ENCODE measurements at places on chromosomes 6 and 20.

GRCh38 chr6:37704066-37704465 is 6.4 kb upstream of the MDGA1 start:
- DNase-seq = no peak

DNA sequence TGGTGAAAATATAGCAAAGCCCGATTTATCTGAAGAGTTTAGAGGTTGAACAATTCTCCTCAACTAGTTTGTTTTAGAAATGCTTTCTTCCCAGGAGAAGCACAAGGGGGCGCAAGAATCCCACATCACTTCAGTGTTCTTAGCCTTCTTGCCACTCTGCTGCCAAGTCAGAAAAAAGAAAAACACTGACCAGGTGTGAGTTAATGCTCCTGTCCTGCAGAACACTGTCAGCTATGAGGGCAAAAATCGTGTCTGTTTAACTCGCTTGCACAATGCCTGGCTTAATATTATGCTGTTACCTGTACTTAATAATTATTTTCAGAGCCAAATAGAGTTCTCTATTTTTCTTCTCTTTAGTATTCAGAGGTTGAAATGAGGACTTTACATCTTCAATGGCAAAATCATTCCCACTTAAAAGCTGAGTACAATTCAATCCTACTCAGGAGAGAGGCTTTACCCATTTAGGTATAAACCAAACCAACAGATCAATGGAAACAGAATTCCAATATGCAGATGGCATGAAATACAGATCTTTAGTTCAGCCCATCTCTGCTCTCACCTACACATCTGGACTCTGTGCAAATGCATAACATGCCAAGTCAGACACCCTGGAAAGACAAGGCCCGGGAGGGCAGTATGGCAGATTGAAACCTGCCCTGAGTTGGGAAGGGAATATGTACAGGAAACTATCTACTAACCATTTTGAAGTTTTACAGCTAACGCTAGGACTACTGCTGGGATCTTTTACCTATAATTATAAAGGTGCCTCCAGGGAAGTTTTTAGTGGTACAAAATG is 71.4 kb upstream of the TULP1 start:
- peak; percentile 59 for DNase-seq

GRCh38 chr6:118860880-118861279 is 33.1 kb upstream of the ASF1A start:
- no peak for DNase-seq

DNA sequence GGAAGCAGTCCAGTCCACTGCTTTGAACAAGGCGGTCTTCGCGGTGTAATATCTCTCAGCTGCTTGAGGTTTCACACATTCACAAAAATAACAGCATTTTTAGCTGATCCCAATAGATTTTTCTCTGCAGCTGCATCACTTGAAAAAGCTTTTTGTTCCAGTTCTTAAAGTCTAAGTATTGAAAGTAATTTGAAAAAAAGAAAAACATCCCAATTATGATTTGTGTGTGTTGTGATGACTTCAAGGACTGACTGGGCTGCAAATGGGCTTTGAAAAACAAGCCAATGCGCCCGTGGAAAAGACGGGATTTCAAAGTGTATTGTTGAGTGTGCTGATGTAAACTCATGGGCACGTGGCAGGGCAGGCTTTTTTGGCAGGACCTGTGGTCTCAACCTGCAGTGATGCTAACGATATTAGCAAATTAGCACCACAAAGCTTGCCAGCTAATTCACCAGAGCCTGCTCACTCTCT is 151.1 kb downstream of the TMEM242 start:
- no peak for DNase-seq

DNA sequence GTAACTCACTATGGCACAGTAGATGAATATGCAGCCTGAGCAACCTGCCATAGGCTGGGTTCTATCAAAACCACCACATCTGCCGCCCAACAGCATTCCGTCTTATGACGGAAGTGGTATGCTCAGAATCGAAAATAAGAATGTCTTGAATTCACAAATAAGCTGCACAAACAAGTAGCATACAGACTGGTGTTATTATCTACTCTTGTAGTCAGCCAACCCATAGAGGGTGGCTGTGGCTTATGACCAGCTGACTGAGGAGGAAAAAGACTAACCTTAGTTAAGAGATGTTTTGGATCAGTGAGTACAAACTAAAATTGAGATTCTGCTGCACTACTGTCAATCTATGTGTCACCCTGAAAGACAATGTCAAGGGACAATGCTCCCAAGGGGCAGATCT is 1255.1 kb upstream of the EYS start:
- no peak for DNase-seq

DNA sequence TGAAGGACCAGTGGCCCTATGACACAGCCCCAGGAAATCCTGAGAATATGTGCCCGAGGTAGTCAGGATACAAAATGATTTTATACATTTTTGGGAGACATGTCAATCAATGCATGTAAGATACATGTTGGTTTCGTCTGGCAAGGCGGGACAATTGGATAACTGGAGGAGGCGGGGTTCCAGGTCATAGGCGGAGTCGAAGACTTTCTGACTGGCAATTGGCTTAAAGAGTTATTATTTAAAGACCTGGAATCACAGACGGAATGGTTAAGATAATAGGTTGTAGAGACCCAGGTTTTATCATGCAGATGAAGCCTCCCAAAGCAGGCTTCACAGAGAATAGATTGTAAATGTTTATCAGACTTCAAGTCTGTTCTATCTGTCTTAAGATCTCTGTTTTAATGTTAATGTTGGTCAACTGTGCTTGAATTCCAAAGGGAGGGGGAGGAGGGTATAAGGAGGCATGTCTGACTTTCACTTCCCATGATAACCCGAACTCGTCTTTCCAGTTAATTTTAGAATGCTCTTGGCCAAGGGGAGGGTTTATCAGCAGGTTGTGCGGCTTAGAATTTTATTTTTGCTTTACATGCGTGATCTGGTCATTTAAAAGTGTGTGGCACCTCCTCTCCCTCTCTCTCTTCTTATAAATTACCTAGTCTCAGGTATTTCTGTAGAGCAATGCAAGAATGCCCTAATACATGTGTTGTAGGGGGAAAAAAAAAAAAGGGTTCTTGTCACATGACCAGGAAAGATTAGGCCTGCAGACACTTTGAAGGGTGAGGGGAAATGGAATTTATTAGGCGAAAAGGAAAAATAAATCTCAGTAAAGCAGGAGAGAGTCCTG is 230.7 kb downstream of the NFATC2 start:
- no peak for DNase-seq

DNA sequence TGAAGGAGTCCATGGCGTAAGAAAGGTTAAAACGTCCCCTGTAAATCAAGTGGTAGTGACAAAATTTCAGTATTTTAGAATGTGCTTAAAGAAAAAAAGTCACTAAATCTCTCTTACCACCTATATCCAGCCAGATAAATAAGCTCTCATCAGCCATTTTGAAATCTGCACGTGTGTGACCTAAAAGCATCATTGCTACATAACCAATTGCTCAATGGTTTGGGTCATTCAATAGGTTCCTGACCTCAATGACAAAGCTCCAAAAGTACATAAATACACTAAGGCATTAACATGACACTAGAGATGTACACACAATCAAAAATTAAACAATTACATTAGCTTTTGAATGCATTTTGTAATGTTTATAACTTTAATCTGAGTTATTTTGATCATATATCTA is 272.4 kb downstream of the GMDS start:
- DNase-seq = no peak

DNA sequence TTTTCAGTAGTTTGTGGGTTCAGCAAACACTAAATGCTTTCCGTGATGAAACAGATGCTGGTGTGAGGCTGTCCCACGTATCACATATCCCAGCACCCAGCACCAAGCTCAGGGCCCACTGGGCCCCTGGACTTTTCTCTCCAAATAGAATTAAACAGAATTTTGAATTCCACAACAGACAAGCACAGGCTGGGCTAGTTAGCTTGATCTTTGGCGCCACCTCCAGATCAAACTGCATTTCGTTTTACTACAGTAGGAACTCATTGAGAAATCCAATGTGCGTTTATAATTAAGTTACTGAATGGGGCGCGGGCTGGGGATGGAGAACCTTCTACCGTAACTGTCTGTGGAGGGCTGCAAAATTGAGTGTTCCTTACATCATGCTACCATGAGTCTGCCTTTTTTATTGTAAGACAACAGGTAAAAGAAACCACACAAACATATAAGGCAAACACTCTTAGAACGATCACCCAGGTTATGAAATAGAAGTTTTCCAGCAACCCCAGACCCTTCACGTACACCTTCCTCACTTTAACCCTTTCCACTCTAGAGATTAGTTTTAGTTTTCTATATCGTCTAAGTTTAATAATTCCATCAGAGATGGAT is 107.8 kb downstream of the ZFP64 start:
- no peak for DNase-seq

Measured in stimulated activated CD4-positive, alpha-beta T cell treated with anti-CD3 and anti-CD28 coated beads, Interleukin-1b, Interleukin-23, amount 100 ng/mL, for 24 hours (primary cell).